Fibroblast of upper back skin (primary cell): ENCODE measurements at places on chromosomes 4 and X.

- DNase-seq = no peak
These were observed 33.3 kb upstream of the TLL1 start for GRCh38 chr4:165839615-165840333.

GRCh38 chr4:150250293-150250997, 172.2 kb downstream of the DCLK2 start:
- DNase-seq = no peak

DNA sequence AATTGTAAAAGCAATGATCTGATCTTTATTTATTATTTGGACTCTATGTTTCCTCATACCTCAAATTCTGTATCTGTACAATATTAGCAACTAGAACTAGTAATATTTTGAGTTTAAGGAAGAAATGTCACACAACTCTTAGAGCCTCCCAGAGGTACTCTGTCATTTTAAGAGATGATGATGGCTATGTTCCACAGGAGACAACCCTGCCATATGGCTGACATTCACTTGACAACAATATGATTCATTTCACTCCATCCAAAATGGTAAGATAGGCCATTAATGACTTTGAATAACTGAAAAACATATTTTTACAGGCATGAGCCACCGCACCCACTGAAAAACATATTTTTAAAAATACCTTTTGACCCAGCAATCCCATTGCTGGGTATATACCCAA, 190.3 kb downstream of the MAML3 start:
- DNase-seq = no peak

DNA sequence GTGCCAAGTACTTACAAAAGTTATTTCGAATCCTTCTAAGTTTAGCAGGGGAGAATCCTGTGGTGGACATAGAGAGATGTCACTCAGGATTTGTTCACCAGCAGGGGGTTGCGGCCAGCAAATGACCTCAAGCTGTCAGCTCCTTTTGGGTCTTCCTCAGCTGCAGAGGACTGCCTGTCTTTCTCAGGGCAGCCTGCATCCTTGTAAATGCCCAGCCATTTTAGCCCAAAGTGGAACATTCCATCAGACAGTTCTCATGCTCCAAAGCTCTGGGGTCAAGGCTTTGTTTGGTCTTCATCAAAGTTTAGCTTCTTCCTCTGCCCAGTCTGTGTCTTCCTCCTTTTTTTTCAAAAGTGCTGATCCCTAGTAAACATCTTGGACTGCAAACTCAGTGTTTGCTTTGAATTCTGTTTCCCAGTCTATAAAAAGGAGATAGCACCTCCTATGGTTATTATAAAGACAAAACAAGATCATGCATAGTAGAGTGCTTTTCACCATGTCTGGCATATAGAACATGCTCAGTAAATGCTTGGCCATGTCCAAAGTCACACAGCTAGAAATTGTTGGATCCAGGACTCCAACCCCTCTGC, 156.4 kb upstream of the GATB start:
- no peak for DNase-seq

- no peak for DNase-seq
These were observed 14.0 kb upstream of the HMGB3 start for GRCh38 chrX:150968862-150969720.

DNA sequence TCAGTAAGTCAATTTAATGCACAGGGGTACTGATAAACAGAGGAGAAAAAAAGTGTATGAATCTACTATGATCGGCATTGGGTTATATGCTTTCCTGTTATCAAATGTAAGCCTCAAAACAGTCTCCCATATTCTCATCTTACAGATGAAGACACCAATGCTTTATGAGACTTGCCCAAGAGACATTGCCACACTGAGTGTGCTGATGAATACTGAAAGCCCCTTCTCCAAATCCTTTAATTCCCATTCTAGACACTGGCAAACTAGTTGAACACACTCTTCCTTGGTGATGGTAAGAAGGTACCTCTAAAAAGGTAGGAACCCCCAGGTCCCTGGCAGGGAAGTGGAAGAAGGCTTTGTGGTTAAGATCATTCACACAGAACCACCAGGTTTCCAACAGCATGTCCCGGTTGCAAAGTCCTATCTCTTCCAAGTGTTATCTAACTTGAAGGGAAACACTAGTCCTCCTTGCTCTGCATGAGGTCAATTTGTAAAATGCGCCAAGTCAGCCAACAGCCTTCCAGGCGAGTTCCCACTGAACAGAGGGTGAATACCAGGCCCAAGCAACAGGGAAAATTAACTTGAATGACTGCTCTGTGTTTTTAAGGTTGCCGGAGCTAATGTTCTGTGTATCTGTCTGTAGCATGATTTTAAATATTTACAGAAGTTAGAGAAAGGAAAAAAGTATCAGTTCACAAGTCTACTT, 5.1 kb downstream of the SETD7 start:
- DNase-seq = no peak

- DNase-seq = no peak
These were observed 277.9 kb downstream of the TRIML1 start for GRCh38 chr4:188417181-188417580.

DNA sequence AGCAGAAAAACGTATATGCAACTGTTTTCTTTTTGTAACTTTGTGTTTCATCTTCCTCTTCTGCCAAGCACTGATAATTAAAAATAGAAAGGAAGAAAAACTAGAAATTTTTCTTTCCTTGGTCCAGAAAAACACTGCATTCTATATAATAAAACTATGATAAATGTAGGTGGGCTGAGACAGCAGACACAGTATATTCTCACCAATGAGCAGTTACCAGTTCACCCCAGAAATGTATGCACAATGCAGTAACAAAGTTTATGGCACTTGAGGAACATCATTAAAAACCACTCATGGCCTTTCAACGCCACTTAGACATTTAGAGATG, 79.4 kb downstream of the FAT1 start:
- no peak for DNase-seq

GRCh38 chr4:78758085-78758484, 18.1 kb upstream of the BMP2K start:
- DNase-seq = no peak

DNA sequence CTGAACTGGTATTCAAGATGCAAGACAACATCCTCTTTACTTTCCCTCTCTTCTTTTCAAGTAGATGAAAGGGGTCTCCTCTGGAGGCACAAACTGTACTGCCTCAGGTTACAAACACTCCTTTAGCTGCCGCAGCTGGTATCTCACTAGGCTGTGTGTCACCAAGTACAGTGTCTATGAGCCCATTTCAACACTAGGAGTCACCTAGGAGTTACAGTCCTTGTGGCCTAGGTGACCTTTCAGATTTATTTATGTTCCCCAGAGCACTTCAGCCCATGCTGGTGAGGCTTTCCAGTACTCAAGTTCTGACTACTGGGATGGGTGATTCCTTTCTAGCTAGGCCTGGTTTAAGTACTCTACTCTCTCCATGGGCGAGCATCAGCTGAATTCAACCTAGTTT, 32.4 kb upstream of the TMLHE start:
- no peak for DNase-seq

DNA sequence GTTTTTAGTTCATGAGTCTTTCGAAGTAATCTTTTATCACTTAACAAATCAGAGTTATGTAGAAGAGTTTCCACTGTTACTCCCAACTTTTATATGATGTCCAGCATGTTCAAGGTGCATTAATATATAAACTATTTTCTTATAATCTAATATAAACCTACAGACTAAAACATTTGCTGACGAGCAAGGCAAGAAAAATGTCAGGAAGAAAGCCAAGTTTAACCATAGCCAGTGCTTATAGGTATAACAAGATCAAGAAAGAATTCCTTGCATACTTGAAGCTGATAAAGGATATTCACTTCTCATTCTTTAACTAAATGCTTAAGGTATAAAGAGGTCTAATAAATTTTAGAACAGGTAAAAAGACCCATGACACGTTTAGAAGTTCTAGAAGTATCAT, 167.7 kb downstream of the NPNT start:
- peak; percentile 74 for DNase-seq

DNA sequence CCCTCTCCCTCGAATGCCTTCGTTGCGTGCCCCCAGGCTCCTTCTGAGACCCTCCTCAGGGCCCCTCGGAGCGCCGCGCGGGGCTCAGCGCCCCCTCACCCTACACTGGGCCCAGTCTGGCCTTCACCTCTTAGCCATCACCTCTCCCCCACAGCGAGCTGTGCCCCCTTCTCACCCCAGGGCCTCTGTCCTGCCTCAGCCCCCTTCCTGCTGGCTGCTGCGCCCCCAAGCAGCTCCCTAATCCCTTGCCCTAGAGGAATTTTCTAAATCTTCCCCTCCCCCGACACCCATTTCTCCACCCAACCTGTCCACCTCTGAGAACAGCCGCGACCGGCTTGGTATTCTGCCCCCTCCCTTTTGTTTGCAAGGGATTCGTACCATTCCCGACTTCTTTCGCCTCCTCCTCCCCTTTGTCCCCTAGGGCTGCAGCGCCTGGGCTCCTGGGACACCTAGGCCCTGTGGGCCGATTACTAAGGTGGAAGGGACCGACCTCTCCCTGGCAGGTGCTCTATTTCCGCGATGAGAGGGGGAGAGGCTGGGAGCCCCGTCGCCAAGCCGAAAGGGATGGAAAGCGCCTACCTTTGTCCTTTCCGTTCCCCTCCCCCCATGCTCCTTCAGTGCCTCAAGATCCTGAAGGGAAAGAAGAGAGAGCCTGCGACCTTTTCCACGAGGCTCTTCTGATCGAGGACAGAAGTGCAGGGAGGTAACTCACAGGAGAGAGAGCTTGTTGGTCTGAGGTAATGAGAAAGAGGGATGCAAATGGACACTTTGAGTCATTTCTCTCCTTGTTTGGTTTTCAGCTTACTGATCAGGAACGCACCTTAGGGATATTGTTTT, 10.9 kb downstream of the DLG3 start:
- no peak for DNase-seq

DNA sequence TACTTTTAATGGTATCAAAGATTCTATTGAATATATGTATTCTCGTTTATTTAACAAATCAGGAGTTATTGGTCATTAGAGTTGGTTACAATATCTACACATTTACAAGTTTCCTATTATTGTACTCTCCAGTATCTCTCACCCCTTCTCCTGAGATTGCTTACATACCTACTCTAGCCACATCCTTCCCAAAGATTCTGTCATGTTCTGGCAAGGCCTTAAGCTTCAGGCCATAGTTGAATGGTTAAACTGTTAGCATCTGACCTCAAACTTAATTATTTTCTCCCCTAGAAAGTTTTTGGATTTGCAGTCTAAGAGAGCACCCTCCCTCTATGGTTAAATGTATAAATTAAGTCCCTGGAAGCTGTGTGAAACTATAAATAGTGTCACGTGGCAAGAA, 784.2 kb downstream of the GLUD2 start:
- DNase-seq = peak; percentile 35

- peak; percentile 53 for DNase-seq
These were observed 315.6 kb downstream of the GPAT3 start for GRCh38 chr4:83851261-83852084.

DNA sequence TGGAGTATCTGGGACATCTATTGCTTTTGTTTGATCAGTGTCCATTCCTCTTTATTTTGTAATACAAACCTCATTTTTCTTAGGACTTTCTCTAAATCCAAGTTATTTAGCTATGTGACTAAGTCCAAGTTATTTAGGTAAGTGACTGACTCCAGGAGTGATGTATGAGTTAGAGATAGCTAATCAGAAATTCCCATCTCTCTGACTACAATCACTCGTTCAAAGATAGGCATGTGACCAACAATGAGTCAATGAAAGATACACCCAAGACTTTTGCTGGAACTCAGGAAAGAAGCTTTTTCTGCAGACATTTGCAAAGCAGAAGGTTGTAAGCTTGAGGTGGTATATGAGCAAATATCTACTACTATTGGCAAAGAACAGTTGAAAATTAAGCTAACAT, 72.5 kb upstream of the KCNIP4 start:
- DNase-seq = peak; percentile 3

- DNase-seq = no peak
These were observed 37.8 kb downstream of the TET2 start for GRCh38 chr4:105184316-105184980.

DNA sequence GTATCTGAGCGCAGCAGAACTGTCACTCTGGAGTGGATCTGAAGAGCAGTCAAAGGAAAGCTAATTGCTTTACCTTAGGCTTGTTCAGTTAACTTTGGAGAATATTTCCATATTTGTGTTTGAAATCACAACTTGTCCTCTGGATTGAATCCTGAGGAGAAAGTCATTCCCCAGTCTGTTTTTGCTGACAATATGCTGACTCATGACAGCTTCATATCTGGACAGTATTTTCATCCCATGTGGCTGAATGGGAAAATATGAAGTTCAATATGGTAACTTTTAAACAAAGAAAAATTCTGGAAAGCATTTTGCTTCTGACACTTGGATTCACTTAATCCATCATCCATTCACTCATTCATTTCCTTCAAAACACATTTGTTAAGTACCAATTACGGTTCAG, 46.3 kb upstream of the MAGEC3 start:
- DNase-seq = peak; percentile 9
